ENCODE measurements at places on chromosomes 11 and 22.

- no peak for DNase-seq
Observed at GRCh38 chr11:12540075-12540680, 134.0 kb upstream of the TEAD1 start.

- no peak for DNase-seq
Observed at GRCh38 chr11:72042064-72042745, 38.1 kb downstream of the NUMA1 start.

- no peak for DNase-seq
Observed at GRCh38 chr11:1177020-1177770, 19.4 kb downstream of the MUC5AC start.

DNA sequence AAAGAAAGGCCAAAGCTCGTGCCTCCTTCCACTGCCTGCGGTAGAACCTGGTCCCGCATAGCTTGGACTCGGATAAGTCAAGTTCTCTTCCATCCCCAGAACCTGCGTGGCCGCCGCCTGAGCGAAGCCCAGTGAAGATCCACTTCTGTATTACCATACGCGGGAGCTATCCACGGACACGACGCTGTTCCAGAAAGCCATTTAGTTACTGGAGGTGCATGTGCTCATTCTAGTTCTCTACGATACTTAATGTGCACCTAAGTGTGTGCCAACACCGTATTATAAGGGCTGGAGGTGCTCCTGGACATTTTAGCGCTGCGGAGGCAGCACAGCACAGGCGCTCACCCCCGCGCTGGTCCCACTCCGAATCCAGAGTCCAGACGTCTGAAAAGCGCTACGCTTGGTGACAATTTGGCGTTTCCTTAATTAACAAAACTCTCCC is 1.4 kb downstream of the WT1 start:
- DNase-seq: no peak

- DNase-seq: no peak
Observed at GRCh38 chr11:62421996-62422395, 3.2 kb downstream of the SCGB1A1 start.

- DNase-seq: no peak
Observed at GRCh38 chr11:69624293-69624692, 16.7 kb upstream of the CCND1 start.

DNA sequence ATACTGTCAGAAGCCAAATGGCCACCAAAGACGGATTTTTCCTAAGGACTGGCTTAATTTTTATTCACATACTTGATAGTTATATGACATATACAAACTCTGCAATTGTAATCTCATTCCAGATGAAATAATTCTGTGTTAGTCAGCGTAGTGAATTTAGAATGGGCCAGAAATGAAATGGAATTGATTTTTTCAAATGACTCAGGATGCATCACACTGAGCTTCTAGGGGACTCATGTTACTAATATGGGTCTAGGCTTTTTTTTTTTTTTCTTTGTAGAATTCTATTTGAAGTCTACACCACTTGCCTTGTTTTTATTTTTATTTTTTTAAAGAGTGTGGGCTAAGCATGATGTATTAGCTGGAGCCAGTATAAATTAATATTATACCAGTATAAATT is 62.7 kb downstream of the SPECC1L start:
- no peak for DNase-seq
